ENCODE measurements at places on chromosomes 16 and 17.

GRCh38 chr17:36611345-36612072 is 10.1 kb downstream of the MRM1 start:
- DNase-seq = peak; percentile 43

DNA sequence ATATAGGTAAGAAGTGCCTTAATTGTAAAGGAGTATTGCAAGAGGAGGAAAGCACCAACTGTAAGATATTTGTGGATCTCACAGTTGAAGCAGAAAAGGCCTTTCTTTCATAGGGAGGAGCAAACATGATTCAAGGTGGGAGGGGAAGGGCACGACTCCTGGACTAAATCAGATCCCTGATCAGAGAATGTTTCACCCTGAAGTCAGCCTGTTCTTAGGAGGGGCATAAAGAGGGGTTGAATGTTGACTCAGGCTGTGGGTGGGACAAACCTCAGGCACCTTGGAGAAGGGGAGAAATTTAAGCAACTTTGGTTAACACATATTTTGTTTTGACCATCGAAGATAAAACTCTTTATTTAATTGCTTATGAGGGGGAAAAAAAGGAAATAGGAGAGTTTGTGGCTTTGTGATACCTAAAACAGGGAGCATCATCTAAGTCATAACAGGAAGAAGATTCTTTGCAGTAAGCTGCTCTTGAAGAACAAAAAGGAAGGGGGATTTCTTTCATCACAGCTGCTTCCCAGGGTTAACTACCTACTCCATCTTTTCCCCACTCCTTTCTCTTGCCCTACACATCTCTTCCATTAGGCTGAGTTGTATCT is 158.6 kb upstream of the ZNF267 start:
- no peak for DNase-seq

DNA sequence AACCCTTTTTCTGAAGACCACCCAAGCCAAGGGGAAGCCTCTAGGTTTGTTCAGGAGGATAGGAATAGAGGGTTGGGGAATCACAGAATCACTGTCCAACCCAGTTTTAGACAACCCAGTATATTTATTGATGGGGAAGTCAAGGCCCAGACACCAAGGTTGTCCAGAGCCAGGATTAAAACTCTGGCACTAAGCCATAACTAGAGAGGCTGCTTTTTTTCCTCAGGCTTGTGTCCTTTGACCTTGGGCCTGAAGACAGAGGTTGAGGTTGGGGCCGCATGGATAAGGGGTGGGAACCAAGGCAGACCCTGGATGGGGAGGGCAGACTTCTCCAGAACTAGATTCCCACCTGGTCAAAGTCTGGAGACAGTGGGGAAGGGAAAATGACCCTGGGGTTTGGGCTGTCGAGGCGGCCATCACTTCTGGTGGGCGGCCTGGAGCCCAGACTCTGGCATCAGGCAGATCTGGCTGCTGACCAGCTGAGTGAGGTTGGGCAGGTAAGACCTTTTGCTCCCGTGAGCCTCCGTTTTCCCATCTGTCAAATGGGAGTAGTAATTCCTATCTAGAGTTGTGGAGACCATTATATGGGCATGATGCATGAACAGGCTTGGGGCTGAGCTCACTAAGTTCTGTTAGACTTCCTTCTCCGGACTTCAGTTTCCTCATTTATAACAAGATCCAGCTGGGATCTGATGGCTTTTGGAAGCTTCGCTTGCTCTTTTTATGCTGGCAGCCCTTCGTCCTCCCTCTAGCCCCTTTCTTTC is 17.9 kb downstream of the IGFBP4 start:
- DNase-seq = no peak

- no peak for DNase-seq
Measured at GRCh38 chr17:32980230-32980629, 11.4 kb upstream of the SPACA3 start.

- no peak for DNase-seq
Measured at GRCh38 chr17:74904687-74905409, 11.4 kb upstream of the FADS6 start.

DNA sequence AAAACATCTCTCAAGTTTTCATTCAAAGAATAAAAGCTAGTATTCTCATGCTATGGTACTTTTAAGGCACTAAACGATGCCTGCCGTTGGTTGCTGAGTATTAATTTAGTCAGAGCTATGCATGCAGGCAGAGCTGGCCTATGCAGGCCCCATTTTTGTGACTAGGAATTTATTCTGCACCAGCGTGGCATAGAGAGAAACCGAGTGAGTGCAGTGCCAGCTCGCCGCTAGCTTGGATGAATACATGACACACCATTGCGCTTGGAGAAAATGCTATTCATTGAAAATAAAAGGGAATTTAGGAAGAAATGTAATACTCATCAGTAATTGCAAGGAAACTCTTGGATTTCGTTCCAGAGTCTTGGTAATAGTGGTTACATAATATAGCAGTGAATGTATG is 231.6 kb upstream of the RBFOX1 start:
- no peak for DNase-seq

DNA sequence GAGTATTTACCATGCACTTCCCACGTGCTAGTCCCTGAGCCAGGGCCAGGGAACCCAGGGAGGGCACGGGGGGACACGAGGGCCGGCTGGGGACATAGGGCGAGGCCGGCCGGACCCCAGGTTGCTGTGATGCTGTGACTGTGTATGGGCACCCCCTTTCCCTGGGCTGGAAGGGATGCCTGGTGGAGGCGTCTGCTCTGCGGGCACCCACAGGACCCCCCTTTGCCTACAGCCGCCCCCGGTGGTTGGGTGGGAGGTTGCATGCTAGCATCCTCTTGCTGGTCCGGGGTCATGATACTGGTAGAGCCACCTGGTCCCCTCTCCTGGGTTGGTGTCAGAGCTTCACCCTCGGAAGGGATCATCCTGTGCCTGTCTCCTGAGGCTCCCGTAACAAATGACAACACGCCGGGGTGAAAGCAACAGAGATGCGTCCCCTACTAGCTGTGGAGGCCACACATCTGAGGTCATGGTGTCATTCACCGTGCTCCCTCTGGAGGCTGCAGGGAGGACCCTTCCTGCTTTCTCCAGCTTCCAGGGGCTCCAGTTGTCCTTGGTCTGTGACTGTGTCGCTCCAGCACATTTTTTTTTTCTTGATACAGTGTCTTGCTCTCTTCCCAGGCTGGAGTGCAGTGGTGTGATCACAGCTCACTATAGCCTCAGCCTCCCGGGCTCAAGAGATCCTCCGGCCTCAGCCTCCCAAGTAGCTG is 3.1 kb upstream of the CIAO3 start:
- DNase-seq = no peak

DNA sequence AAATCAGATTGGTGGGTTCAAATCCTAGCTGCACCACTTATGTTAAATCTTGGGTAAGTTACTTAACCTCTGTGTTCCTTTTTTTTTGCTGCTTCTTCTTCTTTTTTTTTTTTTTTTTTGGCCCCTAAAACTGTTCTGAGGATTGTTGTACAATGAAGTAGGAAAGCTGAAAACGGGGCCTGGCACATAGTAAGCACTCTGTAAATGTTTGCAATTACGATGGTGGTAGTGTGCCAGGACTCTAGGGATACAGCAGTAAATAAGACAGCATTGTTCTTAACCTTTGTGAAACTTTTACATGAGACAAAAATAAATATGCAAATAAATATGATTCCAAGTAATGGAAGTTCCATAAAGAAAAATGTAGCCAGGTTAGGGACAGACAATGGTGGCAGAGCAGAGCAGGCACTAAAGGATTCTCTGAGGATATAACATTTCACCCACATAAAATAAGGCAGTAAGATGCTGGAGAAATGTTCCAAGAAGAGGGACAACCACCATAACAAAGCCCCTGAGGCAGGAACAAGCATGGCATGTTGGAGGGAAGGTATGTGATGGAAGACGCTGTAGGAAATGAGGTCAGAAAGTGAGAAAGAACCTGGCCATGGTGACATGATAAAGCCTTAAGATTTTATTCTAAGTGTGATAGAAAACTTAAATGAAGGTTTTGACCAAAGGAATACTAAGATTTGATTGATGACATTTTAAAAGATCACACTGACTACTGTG is 127.3 kb downstream of the NLK start:
- no peak for DNase-seq

DNA sequence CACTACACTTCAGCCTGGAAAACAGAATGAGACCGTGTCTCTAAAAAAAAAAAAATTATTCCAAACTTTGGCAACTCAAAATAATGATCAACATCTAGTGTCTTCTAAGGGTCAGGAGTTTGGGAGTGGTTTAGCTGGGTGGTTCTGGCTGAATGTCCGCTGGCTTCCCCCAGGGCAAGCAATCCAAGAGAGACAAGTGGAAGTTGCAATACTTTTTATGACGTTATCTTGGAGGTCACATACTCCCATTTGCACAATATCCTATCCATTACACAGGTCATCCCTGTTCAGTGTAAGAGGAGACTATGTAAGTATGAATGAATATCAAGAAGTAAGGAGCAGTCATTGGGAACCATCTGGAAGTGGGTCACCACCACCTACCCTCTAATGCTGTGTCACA is 15.2 kb upstream of the CLEC3A start:
- DNase-seq = no peak

- DNase-seq = no peak
Measured at GRCh38 chr16:1631931-1632637, 19.9 kb downstream of the CRAMP1 start.

- no peak for DNase-seq
Measured at GRCh38 chr17:34930283-34930682, 31.0 kb downstream of the CCT6B start.

GRCh38 chr16:84454611-84455010 is 49.8 kb downstream of the MEAK7 start:
- DNase-seq = no peak

GRCh38 chr17:55233840-55234239 is 30.9 kb upstream of the HLF start:
- peak; percentile 19 for DNase-seq

- DNase-seq = peak; percentile 96
Measured at GRCh38 chr17:43546319-43547188, at the start of gene ETV4. ETV4 (minus strand) TSS chr17:43546340; CDS start chr17:43545617, 723 bp downstream.

DNA sequence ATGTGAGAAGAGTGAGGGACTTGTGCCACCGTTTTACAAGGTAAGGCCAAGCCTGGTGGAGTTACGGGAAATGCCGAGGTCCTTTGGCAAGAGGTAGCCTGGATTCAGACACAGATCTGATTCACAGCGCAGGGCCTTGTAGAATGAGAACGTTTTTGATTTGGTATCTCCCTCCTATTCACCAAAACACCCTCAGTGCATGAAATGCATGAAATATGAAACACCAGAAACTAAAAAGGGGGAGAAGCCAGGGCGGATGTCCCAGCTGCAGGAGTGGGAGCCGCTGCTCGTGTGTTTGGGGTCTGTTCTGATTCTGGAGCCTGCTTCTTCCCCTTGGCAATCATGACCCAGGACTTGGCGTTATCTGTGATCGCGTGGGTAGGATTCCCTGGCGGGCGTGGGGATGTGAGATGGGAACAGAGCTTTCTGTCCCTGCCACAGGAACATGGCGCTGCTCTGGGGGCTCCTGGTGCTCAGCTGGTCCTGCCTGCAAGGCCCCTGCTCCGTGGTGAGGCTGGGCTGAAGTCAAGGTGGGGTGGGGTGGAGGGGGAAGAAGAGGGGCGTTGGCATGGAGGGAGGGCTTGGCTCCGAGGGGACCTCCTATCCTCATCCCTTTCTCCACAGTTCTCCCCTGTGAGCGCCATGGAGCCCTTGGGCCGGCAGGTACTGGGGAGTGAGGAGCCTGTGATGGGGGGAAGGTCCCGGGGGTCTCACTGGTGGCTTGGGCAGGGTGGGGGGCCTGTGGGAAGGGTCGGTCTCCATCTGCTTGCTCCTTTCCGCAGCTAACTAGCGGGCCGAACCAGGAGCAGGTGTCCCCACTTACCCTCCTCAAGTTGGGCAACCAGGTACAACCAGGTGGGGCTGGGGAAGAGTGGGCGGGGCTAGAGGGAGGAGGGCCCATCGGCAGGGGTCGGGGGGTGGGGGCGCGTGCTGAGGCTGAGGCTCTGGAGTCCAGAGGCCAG is 2.2 kb downstream of the SERPINF2 start:
- no peak for DNase-seq

DNA sequence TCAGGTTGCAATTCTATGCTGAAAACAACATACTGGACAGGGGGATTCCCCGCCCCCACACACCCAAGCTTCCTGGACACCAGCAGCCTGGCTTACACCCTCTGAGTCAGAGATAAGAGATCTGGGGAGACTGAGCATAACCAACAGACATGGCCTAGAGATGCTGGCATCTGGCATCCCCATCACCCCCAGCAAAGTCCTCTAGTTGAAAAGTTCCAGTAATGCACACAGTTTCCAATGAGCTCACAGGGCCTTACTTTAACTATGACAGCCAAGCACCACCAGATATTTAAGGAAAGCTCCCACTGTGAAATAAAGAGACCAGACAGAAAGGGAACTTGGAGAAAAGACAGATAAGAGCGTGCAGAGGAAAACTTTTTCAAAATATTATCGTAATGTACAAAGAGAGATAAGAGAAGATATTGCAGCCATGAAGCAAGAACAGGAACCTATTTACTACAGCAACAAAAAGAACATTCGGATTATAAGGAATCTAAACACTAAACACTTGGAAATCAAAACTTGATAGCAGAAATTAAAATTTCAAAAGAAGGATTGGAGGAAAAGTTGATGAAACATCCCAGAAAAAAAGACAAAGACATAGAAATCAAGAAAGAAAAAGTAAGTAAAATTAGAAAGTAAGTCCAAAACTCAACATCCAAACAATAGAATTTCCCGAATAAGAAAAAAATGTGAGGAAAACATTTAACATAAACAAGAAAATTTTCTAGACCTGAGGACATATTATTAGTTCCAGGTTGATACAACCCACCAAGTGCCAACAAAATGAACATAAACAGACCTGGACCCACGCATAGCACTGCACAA is 17.2 kb upstream of the ALOX15 start:
- no peak for DNase-seq

GRCh38 chr16:15502041-15502725 is 67.8 kb downstream of the BMERB1 start:
- DNase-seq = peak; percentile 10

DNA sequence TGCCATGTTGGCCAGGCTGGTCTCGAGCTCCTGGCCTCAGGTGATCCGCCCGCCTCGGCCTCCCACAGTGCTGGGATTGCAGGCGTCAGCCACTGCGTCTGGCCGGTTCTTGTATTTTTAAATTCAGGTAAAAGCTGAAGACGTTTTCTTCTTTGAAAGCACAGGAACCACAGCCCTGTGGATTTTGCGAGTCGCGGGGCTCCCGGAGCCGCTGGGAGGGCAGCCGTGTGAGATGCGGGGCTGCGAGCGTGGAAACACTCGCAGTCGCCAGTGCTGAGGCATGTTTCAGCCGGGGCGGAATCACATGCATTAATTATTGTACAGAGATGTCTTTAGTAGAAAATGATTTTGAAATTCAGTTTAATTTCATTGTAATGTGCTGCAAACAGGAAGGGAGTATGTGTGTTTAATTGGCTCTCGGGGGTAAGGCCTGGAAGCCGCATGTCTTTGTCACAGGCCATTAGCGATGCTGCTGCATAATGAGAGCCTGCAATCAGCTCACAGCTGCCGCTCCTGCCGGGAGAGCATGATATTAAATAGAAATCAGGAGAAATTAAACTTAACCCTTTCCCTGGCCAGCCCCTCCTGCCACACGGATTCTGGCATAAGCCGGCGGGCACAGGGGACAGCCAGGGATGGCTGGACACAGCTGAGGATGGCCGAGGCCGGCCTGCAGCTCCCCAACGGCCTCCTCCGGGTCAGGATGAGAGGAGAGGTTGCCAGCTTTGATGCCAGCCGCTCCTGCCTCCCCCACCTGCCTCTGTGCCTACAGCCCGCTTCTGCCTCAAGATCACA is 35.4 kb upstream of the CDH15 start:
- no peak for DNase-seq

- no peak for DNase-seq
Measured at GRCh38 chr16:81265658-81266451, 27.4 kb downstream of the BCO1 start.

- DNase-seq = no peak
Measured at GRCh38 chr17:79673517-79673916, 57.2 kb upstream of the ENPP7 start.
